GM12878 (cell line): ENCODE measurements at places on chromosomes 2 and 18. TPM values are rescaled to one million over a fixed set of nuclear protein-coding genes. Genes with fewer than 3 reads are reported as not detected.

DNA sequence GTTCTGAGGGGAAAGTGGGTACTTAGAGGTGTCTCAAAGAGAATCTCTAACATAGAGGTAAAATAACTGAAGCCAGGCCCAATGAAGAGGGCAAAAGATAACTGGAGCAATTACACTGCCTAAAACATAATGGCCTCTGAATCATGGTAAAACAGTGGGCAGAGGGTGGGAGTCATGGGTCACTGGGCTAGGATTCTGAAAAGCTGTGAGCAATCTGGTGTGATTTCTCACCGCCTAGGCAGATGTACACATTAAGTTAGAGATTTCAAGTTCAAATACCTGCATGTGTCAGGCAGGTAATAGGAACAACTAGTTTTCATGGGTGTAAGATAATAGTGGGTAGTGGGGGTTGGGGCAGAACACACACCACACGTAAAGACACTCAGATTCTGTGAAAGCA lies 45.6 kb downstream of the INSIG2 start:
- DNase-seq, result no peak

GRCh38 chr18:65792456-65793074 lies 41.8 kb downstream of the CDH7 start:
- no peak for DNase-seq

DNA sequence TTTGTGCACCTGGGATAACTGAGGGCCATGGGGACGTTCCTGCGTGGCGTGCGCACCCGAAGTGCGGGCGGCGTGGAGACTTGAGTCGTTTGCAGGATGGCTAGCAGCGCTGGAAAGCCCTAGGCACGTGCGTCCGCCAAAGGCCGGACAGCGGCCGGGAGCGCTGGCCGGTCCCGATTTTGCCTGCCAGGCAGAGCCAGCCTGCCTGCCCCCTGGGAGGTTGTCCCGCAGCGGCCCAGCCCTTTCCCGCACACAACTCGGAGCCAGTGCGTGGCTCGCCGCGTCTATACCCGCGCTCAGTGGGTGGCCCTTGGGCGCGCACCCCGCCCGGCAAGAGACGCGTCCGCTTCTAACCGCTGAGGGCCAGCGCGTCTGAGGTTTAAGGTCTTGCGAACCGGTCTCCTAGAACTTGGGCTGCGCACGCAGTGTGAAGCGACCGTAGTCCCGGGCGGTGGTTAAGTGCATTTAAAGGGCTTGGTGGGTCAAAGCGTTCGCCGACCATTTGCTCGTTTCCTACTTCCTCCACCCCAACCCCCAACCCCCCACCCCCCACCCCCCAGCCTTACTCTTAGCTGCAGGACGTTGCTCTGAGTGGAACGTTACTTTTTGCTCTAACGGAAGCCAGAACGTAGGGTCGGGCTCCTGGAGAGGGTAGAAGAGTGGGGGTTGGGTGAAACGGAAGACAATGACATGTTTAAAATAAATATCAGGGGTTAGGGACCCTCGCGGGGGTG lies 627 bp downstream of the CDCA7 start:
- DNase-seq, result no peak

DNA sequence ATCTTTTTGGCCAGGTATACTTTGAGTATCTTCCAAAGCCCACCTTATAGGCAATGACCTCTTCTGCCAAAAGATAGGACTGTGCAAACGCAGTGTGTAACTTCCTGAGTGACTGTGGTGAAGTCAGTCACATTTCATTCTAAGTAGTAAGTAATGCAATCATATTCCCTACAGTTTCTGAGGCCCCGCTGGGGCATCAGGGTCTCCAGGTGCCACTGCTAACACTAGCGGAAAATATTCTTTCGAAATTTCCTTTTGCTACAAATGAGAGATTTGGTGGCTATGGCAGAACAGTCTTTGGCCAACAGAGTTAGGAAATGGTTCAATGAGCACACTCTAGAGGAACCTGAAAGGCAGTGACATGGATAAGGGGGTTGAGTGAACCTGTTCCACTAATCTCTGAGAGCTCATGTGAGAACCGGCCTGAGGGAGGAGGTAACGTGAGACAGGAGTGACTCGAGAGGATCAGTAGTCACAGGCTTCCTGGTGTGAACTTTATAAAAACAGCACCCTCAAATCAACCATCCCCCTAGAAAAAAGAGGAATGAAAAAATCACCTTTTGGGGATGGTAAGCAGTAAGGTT lies 102.6 kb upstream of the LPIN2 start:
- no peak for DNase-seq

- DNase-seq, result no peak
Measured at GRCh38 chr2:132804051-132804450, 134.0 kb upstream of the LYPD1 start.

DNA sequence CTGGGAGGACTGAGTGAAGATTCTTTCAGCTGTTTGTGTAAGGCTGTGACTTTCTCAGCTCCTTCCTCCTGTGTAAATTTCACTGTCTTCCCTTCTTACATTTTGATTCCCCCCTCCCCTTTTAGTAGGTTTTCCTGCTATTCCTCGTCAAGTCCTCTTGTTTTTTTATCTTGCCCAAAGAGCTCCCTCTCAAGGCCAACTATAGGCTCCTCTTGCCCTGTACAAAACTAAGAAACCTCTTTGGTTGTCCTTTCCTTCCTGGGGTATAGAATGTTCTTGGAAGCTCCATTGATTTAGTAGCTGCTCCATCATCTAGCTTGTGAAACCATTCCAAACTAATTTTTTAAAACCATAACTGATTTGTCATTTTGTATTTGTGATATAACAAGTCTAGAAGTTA lies 7.3 kb downstream of the CCDC121 start:
- no peak for DNase-seq

GRCh38 chr2:71101656-71102055 lies 28.4 kb downstream of the MCEE start:
- DNase-seq, result no peak

DNA sequence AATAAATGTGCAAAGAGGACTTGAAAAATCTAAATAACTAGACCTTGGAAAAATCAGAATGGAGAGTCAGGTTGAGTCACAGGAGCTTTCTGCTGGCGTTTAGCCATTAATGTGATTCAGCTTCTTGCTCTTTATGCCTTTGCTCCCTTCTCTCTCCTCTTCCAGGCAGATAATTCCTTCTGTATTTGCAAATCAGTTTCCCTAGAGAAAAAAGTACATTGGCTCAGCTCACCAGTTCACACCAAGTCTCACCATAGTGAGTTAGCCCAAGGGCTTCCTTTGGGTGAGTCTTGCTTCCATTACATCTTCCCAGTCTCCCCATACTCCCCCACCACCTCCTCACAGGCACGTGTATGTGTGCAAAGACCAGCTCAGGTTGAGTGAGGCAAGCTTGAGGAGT lies 73.6 kb downstream of the CYBRD1 start:
- no peak for DNase-seq

DNA sequence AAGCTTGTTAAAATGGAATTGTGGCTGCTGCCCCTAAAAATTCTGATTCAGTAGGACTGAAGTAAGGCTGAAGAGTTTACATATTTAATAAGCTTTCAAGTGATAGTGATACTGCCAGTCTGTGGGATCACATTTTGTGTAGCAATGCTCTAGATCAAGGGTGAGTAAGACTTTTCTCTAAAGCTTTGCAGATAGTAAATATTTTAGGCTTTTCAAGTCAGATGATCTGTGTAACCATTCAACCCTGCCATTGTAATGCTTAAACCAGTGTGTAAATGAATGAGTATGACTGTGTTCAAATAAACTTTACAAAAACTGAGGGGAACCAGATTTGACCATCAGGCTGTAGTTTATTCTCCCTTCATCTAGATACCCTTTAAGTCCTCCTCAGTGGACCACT lies 92.7 kb downstream of the PIK3C3 start:
- no peak for DNase-seq

GRCh38 chr18:62939433-62939832 lies 224.1 kb downstream of the PHLPP1 start:
- no peak for DNase-seq

DNA sequence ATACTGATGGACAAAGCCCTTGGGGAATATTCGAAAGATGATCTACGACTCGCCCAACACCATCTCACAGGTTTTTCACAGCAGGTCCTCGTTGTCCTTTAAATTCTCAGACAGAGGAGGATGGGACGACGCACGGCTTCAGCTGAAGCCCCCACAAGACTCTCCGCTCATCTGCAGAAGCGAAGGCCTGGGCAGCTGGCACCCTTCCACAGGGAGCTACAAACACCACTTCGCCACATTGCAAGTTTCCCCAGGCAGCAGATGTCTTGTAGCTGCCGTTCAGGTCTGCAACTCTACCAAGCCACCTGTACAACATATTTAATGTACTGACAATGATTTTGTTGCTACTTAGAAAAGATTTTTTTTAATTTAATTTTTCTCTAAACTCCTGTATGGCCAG lies 642.9 kb downstream of the ZEB2 start:
- DNase-seq, result no peak

- DNase-seq, result no peak
Measured at GRCh38 chr2:104444889-104445288, 409.0 kb upstream of the POU3F3 start.

GRCh38 chr2:39516347-39517101 lies 79.4 kb upstream of the MAP4K3 start:
- DNase-seq, result no peak

DNA sequence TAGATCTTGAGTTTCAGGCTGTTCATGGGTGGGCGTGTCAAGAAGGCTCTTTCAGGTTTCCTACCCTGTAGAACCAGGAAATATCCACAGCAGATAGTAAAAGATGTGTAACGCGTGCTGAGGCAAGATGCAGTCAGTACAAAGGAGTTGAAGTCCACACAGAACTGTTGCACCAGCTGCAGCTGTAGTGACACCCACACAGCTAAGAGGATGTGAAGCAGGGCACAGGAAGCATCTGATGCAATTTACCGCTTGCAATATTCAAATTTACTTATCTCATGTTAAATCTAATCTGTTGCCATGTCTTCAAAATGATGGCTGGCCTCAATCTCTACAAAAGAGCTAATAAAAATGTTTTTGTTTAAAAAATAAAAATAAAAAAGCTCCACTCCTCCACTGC lies 132.8 kb downstream of the ARHGAP15 start:
- DNase-seq, result no peak

- DNase-seq, result no peak
Measured at GRCh38 chr2:130829015-130829414, 7.7 kb upstream of the ARHGEF4 start.

- DNase-seq, result no peak
Measured at GRCh38 chr2:147937744-147938349, 82.7 kb downstream of the ORC4 start.

GRCh38 chr18:50334546-50335152 lies 40.2 kb upstream of the SKA1 start:
- DNase-seq, result peak; percentile 71

- no peak for DNase-seq
Measured at GRCh38 chr18:67875944-67876343, 359.4 kb upstream of the DSEL start.

DNA sequence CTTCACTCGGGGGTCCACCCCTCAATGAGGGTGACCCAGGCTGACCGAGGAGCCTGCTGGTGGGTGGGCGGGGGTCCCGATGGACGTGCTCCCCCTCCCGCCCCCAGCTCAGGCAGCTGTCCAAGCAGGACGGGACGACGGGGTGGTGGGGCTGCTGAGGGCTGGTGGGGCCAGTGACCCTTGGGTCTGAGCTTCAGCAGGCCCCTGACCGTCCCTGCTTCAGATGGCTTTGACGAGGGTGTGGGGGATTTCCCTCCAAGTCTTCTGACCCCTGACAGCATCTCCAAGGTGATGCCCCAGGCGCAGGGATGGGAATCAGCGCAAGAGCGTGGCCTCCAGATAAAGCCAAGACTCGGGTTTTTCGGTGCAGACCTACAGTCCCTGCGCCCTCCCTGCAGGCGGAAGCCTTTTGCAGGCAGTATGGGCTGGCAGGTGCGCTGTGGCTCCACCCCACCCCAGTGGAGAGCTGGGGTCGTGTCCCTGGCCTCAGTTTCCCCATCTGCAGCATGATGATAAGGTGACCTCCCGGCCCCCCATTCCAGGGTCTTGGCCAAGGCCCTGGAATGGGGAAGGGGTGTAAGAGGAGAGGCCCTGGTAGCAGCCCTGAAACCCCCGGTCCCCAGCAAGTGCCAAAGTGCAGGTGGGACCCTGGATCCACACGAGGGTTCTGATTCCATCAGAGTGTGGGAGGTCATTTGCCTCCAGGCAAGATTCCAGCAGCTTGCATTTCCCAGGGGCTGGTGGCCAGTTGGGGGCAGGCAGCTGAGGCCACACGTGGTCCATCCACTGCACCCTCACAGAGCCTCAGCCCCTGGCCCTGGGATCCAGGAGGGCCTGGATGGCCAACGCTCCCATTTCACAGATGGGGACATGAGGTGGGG lies 8.7 kb downstream of the CROCC2 start:
- no peak for DNase-seq

DNA sequence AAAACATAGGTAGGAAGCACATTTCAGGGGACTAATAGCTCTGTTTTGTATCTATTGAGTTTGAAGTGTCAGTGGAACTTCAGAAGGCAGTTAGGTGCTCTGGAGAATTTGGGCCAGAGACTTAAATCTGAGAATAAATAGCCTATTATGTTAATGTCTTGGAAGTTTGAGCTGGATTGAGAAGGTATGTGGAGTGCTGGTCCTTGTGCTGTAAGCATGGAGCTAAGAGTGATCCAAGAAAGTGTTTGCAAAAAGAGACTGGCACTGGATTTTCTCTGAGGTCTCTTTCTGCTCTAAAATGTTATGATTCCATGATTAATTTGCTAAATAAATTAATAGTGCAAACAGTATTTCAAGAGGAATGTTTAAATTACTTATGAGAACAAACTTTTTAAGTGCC lies 63.3 kb downstream of the ICOS start:
- no peak for DNase-seq

DNA sequence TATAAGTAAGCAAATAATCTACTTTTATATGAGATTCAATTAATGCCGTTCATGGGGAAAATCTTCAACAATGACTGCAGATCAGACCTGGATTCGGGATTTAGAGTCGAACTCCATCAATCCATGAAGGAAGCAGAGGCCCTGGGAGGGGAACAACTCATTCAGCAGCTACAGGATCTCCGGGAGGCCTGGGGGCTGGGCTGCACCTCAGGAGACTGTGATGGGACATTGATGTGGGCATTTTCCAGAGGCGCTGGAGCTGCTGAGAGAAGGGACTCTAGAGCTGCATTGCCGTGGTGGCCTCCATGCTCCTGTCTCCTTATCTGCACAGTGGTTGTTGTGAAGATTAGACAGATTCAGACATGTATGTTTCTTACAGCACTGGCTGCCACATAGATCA lies 76.9 kb downstream of the MYT1L start:
- no peak for DNase-seq

GRCh38 chr2:149224543-149224942 lies 105.8 kb upstream of the LYPD6 start:
- no peak for DNase-seq

- DNase-seq, result no peak
Measured at GRCh38 chr18:73879766-73880165, 267.9 kb downstream of the FBXO15 start.

Gene MOCOS
- 0.35 and 0.38 TPM in 2 replicates for total RNA-seq

Gene SKOR2
- not detected in 2 replicates for total RNA-seq

Gene RAB12
- 13.0 and 13.5 TPM in 2 replicates for total RNA-seq

Gene SPDYA
- total RNA-seq, result 0.46 and 0.58 TPM in 2 replicates

Gene SLC16A14
- 5.6 and 6.4 TPM in 2 replicates for total RNA-seq

Gene TMEM247
- not detected in 2 replicates for total RNA-seq

Gene FOXI3
- total RNA-seq, result not detected in 2 replicates

Gene RIF1
- 44.2 and 50.9 TPM in 2 replicates for total RNA-seq

Gene MC4R
- total RNA-seq, result not detected in 2 replicates

Gene RIT2
- not detected in 2 replicates for total RNA-seq

Gene IL1B
- 0.64 and 0.72 TPM in 2 replicates for total RNA-seq

Gene RGPD3
- total RNA-seq, result 0.08 and 0.21 TPM in 2 replicates

Gene CIDEA
- total RNA-seq, result not detected in 2 replicates

Gene MYL12B
- 179 and 195 TPM in 2 replicates for total RNA-seq
